ENCODE measurements at places on chromosomes 12 and 14. TPM values are rescaled to one million over a fixed set of nuclear protein-coding genes. Genes with fewer than 3 reads are reported as not detected.

DNA sequence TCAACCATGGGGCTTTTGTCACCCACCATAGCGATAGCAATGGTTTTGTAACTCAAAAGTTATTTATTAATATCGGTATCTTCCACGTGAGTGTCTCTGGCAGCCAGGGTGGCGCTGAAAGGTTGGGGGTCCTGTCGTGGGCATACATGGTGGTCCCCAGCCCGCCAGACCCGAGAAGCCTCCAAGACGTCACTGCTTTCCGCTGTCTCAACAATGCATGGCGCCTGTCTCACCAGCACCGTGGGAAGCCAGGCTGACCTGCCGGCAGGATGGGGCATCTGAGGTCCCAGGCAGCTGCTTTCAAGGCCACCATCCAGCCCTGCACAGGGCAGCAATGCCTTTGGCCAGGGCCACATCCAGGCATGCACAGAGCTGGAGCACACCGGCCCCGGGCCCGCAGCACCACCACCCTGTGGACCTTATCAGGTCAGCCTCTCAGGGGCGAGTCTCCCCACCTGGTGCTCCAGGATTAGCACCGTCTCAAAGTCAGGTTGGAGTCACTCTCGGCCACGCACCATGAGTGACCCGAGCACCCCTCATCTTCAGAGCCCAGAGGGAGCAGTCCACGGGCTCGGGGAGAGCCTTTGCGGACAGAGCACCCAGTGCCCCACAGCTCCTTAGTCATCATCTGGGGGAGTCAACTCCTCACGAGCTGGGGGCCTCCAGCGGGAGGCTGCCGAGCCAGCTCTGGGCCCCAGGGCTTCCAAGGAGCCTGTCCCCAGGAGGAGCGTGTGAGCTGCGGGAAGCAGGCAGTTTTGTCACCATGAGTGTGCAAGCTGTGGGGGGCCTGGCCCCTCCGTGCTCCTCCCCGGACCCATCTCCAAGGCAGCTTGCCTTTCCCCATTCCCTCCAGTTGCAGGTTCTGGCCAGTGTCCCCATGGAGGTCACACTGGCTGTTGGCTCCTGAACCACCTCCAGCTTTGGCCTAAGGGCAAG is 14.6 kb upstream of the C14orf180 start:
- DNase-seq: no peak

- no peak for DNase-seq
Observed at GRCh38 chr14:68738559-68738958, 54.3 kb downstream of the ZFP36L1 start.

DNA sequence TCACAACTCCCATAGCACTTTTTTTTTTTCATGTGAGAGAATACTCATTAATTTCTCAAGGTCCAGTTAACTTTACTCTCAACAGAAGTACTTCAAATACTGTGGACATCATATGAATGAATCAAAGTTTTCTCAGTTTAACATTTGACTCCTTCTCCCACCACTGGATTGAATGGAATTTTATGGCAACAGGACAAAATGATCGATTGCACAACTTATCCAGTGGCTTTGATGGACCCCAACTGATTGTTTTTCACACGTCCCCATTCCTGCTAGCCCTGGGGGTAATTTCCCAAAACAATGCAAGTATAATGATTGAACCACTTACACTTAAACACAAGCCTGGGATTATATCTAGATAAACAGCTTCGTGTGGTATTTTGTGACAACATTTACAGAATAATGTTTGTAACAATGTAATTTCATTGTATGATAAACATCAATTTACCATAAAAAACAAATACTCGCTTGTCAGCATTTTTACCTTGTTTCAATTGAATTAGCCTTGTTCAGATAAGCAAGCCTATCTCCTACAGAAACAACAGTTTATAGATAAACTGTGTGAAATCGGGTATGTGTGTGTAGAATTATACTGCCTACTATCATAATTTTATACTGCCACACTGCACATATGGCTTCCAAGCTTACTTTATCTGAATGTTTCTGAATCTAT is 60.9 kb downstream of the SOX5 start:
- no peak for DNase-seq

- no peak for DNase-seq
Observed at GRCh38 chr12:21538061-21538653, 12.1 kb downstream of the SPX start.

GRCh38 chr14:75709207-75709812 is 48.3 kb downstream of the TTLL5 start:
- DNase-seq: peak; percentile 80

DNA sequence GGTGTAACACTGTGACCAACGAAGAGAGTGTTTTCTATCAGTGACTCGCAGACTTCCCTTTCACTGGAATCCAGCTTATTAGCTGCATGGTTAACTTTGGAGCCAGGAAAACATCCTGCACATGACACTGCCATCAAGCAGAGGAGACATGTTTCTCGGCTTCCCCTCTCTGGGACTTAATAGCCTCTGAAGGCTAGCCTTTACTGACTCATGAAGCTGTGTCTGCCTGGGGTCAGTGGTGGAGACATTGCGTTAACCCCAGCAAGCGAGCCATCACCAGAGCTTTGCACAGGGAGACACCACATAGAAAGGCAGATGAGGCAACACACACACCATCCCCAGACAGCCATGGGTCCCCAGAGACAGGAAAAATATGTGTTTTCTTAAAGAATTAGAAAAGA is 126.9 kb upstream of the PRICKLE1 start:
- DNase-seq: no peak

DNA sequence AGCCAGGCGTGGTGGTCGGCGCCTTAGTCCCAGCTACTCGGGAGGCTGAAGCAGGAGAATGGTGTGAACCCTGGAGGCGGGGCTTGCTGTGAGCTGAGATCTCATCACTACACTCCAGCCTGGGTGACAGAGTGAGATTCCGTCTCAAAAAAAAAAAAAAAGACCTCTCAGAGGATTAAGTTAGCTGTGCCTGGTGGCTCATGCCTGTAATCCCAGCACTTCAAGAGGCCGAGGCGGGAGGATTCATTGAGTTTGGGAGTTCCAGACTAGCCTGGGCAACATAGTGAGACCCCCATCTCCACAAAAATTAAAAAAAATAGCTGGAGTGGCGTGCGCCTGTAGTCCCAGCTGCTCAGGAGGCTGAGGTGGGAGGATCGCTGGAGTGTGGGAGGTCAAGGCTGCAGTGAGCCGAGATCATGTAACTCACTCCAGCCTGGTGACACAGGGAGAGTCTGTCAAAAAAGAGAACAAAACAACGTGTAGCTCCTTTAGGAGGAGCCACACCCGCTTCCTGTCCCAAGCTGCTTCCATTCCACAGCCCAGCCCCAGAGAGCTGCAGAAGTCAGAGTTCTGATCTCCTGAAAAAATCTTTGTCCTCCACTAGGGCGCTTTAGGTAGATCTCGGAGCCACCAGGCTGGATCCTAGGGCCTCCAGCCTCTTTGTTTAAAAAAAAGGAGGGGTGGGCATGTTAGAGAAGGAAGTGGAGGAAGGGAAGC is 11.5 kb upstream of the ULK1 start:
- no peak for DNase-seq

- no peak for DNase-seq
Observed at GRCh38 chr12:116071555-116072230, 205.8 kb downstream of the MED13L start.

DNA sequence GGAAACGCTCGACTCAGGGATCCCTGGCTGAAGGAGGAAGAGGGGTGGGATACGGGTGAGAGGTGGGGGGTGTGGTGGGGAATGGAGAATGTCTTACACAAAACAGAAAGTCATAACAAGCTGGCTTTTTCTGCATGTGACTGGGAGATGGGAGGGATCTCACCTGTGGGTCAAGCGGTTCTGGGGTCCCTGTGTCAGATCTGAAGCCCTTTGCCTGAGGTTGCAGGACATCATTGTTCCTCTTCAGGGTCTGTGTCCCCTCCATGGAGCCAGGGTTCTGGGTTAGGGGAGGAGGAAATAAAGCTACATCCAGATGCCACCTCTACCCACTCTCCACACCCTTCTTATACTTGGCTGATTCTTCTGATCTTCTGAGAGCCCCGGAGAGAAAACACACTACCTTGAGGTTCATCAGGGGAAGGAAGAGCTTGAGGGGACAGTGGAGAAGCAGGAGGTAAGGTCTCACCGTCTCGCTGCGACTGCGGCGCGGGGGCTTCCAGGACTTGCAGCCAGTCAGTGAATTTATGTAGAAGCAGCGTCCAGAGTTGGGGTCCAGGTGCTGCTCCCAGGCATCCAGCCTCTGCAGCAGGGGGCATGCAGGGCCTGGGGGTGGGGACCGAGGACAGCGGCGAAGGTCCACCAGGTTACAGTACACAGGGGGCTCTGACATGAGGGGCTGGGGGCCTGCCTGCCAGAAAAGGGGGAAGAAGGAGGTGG is 2.5 kb downstream of the ARHGAP9 start:
- DNase-seq: peak; percentile 34

DNA sequence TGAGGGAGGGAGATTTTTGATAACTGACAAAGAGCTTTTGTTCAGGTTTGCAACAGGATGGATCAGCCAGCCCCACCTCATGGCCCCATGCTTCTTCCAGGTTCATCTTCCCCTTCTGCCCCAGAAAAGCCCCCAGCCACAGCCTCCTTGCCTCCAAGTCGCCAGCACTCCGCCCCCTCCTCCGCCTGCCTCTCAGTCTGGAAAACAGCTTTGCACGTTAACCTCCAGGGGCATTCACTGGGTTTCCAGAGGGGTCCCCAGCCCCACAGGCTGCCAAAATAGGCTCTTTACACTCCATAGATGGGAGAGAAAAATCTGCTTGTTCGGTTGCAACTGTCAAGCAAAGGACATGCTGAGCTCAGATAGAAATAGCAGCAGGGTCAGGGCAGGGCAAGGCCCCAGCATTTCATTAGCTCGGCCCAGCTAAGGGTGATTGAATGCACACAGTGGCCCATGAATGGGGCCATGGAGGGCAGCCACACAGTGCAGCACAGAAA is 253.6 kb downstream of the ZFP36L1 start:
- DNase-seq: no peak

GRCh38 chr14:99727096-99727870 is 43.2 kb downstream of the CYP46A1 start:
- DNase-seq: peak; percentile 54

GRCh38 chr14:93128725-93129459 is 13.2 kb upstream of the ITPK1 start:
- DNase-seq: no peak

DNA sequence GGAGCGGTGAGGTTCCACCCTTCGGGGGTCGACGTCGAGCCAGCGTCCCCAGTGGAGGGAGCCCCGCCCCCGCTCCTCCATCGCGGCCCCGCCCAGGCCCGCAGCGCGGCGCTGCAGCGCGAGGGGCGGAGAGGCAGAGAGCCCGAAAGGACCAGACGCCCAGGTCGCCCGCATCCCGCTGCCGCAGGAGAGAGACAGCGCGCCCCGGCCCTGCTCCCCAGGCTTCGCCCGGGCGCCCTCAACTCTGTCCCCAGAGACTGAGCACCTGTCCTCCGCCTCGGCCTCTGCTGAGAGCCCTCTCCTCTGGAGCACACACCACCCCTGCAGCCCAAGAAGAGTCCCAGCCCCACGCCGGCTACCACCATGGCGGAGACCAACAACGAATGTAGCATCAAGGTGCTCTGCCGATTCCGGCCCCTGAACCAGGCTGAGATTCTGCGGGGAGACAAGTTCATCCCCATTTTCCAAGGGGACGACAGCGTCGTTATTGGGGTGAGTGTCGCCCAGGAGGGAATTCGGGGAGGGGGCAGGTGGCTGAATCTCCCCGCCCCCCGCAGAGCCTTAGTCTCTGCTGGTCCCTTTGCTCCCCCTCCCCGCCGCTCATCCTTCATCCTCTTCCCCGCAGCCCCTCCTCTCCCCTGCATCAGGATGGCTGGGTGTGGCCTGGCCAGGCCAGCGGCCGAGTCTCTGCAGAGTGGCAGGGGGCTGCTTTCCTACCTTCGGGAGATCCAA is at the start of gene KIF5A:
TSS of gene KIF5A (plus strand) at position 136 of the 732 bp plus-strand sequence. CDS start at position 364, 228 bp downstream.
- peak; percentile 47 for DNase-seq

DNA sequence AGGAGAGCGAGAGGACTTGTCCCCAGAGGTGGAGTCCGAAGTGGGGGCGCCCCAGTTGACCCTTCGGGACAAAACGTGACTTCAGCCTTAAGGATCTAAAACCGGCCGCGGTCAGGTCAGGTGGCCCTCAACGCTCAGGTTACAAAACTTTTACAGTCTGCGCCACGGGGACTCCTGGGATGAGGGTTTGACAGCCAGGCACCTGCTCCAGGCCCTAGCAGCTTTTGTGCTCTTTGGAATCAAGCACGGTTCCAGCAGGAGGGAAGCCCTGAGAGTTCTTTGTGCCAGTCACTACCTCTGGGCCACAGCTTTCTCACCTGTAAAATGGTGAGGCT is 337 bp downstream of the ZC2HC1C start:
- DNase-seq: no peak

- DNase-seq: peak; percentile 68
Observed at GRCh38 chr12:54035568-54036264, 2.9 kb downstream of the HOXC5 start.

- DNase-seq: no peak
Observed at GRCh38 chr12:87082756-87083155, 826.6 kb upstream of the MGAT4C start.

The ALG10 gene
- 0.88 TPM for polyA plus RNA-seq

The STAT6 gene
- 74.8 TPM for polyA plus RNA-seq

The ST8SIA1 gene
- 2.8 TPM for polyA plus RNA-seq

The OR6C2 gene
- not detected for polyA plus RNA-seq

The VASH1 gene
- polyA plus RNA-seq: 4.1 TPM

The RAB5B gene
- polyA plus RNA-seq: 72.5 TPM

The GALC gene
- polyA plus RNA-seq: 13.6 TPM

The ARHGAP5 gene
- 17.7 TPM for polyA plus RNA-seq

The MYO1H gene
- 0.56 TPM for polyA plus RNA-seq

The WSCD2 gene
- polyA plus RNA-seq: 2.0 TPM

The TAS2R19 gene
- not detected for polyA plus RNA-seq

The RTL1 gene
- not detected for polyA plus RNA-seq

Measured in kidney (tissue), 22 donors.